ENCODE measurements at places on chromosomes 7 and 10.

- peak; percentile 96 for DNase-seq
Measured at GRCh38 chr10:110918269-110918642, 724 bp downstream of the BBIP1 start.

- DNase-seq = no peak
Measured at GRCh38 chr7:42081671-42082070, 155.3 kb downstream of the GLI3 start.

DNA sequence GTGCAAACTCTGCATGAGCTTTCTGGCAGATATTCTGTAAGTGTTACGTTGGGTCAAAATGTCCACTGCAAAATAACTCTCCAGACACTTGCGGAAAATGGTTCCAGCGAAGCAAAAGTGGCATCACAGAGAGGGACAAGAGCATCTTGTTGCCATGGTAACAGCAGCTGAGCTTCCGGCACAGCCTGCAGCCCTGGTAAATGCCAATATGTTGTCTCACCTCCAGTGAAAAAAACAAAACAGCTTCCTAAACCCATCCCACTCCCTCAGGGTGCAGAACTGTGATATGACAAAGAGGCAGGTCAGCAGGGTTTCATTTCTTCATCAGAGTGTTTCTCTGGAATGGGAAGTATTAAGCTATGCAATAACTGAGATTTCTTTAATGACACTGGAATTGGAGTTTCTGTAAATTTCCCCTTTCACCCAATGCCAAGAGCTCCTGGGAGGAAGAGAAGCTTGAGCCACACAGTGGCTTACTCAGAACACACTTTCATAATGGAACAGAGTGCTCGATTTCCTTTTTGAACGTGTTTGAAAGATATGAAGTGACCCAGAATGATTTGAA is 65.6 kb downstream of the FOXI2 start:
- DNase-seq = no peak

DNA sequence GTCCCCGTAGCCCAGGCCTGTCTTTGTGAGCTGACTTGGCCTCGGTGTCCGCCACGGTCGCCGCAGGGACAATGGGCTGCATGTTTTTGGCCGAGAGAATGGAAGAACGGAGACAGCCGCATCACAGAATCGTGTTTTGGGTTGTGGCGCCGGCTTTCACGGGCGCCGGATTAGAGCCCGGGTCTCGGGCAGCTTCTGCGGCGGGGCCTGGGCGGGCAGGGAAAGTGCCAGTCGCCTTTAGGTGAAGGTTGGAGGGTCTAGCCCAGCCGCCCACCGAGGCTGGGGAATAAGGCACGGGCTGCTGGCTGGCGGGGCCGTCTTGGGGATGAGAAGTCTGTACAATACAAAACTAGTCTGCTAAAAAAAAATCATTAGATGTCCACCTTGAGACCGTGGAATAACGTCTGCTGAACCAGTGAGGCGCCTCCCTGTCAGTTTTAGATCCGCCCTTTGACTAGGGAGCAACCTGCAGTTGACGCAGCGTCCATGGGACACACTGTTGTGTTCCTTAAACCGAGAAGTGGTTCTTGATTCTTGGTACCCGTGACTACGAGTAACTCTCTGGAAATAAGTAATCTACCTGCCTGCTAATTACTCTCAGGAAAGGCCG is 577 bp downstream of the DNAJB9 start:
- peak; percentile 69 for DNase-seq

GRCh38 chr10:21953585-21954057 is 49.9 kb downstream of the DNAJC1 start:
- no peak for DNase-seq

- peak; percentile 62 for DNase-seq
Measured at GRCh38 chr10:88271761-88272543, 311.2 kb downstream of the RNLS start.

DNA sequence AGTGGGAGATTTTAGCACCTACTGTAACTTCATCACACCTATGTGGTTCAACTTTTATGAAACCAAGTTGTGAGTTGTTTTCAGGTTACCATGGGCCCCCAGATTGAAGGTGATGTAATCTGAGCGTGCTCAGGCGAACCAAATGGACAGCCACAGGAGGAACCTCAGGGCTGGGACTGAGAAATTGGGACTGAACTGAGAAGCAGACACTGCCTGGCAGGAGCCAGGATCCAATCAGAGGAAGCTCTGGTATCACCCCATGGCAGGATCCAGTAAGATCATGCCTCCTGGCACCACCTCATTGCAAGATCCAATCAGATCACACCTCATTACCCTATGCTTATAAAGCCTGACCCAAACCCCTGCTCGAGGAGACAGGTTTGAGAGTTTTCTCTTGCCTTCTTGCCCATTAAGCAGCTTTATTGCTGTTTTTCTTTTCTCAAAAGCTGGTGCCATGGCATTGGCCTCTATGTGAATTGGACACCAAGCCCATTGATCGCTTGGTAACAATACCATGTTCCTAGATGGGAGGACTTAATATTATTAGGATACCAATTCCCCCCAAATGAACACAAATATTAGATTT is 43.2 kb upstream of the GDF10 start:
- peak; percentile 37 for DNase-seq
